ENCODE measurements at places on chromosomes 11 and 22.

DNA sequence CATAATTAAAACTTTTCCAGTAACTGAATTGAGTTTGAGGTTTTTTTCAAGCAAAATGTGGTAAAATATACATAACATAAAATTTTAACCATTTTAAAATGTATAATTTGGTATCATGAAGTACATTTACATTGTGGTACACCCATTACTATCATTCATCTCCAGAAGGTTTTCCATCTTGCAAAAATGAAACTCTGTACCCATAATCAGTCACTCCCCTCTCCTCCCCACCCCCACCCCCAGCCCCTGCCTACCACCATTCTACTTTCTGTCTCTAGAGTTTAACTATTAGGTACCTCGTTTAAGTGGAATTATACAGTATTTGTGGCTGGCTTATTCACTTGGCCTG is 63.7 kb downstream of the MICAL2 start:
- DNase-seq, result no peak

GRCh38 chr11:134244593-134244992 is 8.6 kb downstream of the THYN1 start:
- DNase-seq, result no peak

- no peak for DNase-seq
Measured at GRCh38 chr11:64267207-64267945, 16.0 kb downstream of the PLCB3 start.

- peak; percentile 43 for DNase-seq
Measured at GRCh38 chr11:121596195-121597155, 143.7 kb upstream of the SORL1-AS1 start.

DNA sequence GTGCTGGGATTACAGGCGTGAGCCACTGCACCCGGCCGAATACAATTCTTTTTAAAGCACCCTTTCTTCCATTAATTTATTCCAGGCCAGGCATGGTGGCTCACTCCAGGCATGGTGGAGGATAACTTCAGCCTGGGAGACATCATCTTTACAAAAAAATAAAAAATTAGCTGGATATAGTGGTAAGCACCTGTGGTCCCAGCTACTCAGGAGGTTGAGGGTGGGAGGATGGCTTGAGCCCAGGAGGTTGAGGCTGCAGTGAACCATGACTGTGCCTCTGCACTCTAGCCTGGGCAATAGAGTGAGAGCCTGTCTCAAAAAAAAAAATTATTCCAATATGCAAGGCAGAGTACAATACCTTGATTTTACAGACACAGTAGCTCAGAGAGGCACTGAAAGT is 11.4 kb downstream of the TAGLN start:
- no peak for DNase-seq

DNA sequence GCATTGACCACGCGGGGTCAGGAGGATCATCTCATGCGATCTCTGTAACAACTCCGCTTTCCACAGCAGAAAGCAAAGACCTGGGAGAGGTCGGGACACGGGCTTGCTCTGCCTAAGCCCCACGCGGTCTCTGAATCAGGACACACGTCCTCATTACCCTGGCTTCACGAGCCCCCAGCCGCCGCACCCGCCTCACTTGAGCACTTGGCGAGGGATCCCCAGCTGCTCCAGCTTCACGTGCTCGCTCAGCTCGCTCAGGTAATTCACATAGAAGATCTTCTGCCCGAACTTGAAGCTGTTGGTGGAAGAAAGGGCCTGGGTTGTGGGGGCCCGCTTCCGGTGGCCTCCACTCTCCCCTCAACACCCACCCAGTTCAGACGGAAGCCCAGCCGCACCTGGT is 19.6 kb downstream of the ARHGAP1 start:
- no peak for DNase-seq

- DNase-seq, result no peak
Measured at GRCh38 chr22:49825944-49826602, 1.6 kb downstream of the BRD1 start.

DNA sequence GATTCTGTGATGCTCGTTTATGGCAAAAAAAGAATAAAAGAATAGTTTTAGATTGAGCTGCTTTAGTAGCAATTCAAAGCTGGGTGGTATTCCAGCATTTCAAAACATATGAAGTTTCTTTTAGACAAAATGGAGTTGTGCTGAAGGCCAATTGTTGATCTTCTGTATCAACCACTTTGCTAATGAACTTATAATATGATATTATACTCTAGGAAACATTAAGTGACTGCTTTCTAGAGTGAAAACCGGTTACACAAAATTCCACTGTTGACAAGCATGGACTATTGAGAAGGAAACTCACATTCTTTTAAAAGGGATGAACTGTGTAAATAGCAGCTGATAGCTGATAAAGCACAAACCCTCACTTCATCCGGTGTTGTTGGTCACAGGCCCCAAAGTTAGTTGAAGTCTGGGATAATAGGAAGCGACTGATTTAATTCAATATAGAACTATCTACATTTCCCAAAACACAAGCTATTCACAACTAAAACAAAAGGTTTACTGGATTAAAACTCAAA is 255.1 kb downstream of the CADM1 start:
- DNase-seq, result no peak

DNA sequence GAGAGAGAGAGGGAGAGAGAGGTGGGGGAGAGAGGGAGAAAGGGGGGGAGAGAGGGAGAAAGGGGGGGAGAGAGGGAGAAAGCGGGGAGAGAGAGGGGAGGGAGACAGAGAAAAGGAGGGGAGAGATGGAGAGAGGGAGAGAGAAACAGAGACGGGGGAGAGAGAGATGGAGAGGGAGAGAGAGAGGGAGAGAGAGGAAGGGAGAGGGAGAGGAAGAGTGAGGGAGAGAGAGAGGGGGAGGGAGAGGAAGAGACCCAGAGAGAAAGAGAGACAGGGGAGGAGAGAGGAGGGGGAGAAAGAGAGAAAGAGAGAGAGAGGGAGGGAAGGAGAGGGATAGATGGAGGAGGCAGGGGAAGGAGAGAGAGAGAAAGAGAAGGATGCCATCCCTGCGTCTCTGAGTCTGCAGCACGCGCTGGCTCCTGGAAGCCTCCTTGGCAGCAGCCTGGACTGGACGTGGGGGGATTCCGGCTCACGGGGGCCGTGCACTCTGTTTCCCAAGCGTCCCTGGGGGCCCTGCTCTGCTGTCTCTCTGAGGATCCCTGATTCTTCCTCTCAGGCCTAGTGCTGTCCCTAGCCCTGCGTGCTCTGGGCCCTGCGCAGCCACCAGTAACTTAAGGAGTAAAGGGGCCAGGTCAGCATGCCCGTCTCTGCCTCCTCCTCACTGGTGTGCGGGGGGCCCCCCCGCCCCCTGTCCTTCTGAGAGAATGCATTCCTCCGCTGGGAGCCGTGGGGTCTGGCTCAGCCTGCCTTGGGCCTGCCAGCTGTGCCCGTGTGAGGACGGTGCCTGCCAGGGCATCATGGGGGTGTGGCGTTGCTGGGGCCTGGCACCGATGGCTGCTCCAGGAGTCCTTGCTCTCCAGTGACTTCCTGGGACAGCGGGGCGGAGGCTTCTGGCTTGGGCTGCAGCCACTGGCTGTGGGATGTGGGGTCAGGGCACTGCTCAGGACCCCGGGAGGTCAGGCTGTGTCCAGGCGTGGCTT is 429.5 kb downstream of the TBC1D22A start:
- DNase-seq, result no peak

All from A172 (cell line).